ENCODE measurements at places on chromosomes 4 and X.

GRCh38 chrX:24014388-24015018, 12.5 kb downstream of the KLHL15 start:
- no peak for DNase-seq

GRCh38 chr4:60463857-60464502, 736.1 kb upstream of the ADGRL3 start:
- DNase-seq: no peak

DNA sequence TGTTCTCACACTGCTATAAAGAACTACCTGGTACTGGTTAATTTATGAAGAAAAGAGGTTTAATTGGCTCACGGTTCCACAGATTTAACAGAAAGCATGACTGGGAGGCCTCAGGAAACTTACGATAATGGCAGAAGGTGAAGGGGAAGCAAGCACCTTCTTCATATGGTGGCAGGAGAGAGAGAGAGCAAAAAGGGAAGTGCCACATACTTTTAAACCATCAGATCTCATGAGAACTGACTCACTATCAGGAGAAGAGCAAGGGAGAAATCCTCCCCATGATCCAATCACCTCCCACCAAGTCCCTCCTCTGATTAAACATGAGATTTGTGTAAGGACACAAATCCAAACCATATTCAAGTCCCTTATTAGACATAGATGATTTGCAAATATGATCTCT, 12.3 kb upstream of the RAP2C start:
- DNase-seq: no peak

GRCh38 chr4:81557306-81557705, 85.6 kb upstream of the RASGEF1B start:
- no peak for DNase-seq

- no peak for DNase-seq
Measured at GRCh38 chrX:150032742-150033141, 94.5 kb upstream of the EOLA2 start.

GRCh38 chrX:15165832-15166231, 104.1 kb downstream of the ASB9 start:
- DNase-seq: no peak

- no peak for DNase-seq
Measured at GRCh38 chrX:105461016-105461415, 240.5 kb upstream of the TEX13A start.

Measured in T follicular helper cell (primary cell).